ENCODE measurements at places on chromosomes 2 and 18.

- no peak for DNase-seq
Measured at GRCh38 chr2:20391951-20392699, 41.5 kb upstream of the PUM2 start.

- DNase-seq: no peak
Measured at GRCh38 chr18:61201511-61201910, 131.7 kb upstream of the CDH20 start.

- no peak for DNase-seq
Measured at GRCh38 chr2:166170356-166170755, 42.5 kb upstream of the SCN1A start.

GRCh38 chr2:58730764-58731487 is 489.8 kb upstream of the FANCL start:
- DNase-seq: no peak

DNA sequence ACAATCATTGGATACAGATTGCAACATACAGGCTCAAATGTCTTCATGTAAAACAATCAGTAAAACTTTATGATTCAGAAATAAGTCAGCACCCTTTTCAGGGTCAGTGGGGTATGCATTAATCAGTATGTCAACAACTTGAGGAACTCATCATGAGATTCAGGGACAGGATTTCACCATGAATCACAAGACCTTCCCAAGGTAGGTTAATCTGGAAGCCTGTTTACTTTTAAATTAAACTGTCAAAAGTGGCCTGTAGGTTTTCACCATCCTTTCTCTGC is 104.8 kb downstream of the SP100 start:
- DNase-seq: no peak

DNA sequence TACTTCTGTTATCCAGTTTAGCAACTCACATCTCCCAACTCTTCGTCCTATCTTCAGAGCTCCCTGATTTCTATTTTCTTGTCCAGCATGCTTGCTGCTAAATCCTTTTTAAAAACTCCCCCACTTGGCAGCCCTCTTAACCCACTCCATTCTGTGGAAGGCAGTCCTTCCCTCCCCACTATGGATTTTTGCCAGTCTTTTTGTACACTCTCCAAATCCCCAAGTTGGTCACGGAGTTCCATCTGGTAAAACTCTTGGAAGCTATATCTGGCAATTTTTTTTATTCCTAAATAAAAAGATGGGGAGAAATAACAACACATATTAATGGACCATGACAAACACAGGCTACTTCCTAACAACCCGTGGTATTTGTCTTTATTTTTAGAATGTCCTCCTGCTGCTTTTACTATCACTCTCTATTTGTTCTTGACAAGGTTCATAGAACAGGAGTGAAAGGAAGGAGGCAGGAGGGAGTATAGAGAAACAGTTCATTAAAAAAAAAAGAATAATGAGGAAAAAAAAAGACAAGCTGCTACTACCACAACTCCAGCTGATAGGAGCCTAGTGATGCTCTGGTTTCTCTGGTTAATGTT is 120.0 kb upstream of the THSD7B start:
- DNase-seq: no peak

GRCh38 chr2:221422516-221423209 is 149.4 kb downstream of the EPHA4 start:
- DNase-seq: no peak

DNA sequence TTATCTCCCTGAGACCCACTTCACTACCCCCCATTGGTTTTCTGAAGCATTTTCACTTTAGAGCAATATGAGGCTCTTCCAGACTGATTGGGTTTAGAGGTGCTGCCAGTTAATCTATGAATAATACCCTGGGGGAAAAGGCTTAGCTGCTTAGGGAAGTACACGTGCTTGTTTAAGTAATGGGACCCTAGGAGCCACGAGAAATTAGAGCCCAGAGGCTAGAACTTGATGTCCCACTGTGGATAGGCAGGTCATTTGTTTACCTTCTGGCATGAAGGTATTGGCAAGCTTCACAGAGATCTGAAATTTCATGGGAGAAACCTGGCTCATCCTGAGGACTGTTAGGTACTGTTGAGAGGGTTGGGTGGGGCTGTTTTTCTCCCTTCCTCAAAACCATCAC is 59.7 kb downstream of the CLIP4 start:
- no peak for DNase-seq

GRCh38 chr2:182584462-182584861 is 131.6 kb upstream of the DNAJC10 start:
- DNase-seq: no peak

GRCh38 chr18:23619388-23619881 is 33.1 kb upstream of the NPC1 start:
- no peak for DNase-seq

DNA sequence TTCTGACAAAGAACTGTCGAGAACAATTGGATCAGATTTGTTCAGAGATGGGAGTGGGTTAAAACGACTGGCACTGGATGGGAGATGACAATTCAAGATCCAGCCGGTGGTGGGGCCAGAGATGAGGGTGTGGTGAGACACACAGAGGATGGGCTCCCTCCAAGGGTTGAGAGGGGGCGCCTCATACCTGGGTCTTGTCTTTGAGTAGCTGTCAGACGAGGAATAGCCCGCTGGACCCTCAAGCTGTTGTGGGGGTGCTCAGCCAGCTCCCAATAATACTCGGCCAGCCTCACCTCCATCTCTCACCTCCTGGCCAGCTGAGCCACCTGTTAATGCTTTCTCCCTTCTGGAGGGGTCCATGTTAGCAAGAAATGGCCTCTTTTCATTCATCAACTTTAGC is 14.0 kb downstream of the INPP5D start:
- DNase-seq: no peak

DNA sequence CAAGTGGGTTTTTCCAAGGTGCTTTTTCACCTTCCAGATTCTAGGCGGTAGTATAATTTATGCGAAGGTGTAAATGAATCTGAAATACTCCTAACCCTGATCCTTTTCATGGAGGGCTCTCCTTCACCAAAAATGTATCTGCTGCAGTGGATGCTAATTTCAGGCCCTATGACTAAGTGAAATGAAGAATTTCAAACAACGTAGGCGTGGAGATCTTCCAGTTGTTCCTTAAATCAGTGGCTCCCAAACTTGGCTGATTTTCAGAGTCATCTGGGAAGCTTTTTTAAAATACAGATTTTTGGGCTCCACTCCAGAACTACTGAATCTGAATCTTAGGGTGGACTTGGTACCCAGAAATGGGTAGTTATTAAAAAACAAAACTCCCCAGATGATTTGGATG is 5.5 kb downstream of the GCKR start:
- no peak for DNase-seq

DNA sequence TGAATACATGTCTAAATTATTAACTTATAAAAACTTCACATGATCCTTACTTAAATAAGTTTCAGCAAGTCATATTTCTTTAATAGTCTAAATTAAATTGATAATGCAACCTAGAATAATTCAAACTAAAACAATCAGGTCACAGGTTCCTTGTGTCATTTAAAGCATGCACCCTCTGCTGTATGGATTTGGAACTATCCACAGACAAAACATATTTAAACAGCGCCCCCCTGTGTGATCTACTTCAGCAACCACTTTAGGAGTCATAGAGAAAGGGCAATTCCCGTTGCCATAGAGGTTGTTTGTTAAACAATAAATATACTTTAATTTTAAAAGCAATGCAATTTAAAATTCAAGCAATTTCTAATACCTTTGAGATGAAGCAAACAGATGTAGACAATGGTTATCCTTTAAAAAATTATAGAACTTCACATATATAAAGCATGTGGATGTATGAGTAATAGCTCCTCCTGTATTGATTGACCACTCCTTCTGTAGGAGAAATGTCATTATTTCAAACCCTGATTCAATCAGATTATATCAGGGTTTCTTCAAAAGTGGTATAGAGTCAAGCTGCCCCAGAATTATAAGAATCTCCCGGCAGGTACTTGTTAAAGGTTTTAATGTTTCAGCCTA is 21.2 kb downstream of the GRB14 start:
- no peak for DNase-seq

DNA sequence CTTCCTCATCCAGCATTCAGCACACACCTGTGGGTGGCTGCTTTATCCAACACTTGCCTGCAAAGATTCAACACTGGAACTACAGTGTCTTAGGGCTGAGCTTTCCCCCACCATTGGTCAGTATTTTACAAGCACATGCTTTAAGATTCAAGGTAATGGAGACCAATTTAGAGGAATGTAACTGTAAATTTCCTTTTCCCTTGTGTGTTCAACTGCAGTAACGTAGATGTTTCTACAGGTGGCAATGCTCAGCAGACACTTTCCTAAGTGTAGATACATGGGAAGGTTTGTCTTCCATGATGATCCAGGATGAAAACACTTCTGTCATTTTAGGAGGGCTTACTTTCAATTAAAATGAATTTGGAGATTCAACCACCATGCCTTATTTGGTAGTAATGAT is 143.6 kb upstream of the PXDN start:
- no peak for DNase-seq

DNA sequence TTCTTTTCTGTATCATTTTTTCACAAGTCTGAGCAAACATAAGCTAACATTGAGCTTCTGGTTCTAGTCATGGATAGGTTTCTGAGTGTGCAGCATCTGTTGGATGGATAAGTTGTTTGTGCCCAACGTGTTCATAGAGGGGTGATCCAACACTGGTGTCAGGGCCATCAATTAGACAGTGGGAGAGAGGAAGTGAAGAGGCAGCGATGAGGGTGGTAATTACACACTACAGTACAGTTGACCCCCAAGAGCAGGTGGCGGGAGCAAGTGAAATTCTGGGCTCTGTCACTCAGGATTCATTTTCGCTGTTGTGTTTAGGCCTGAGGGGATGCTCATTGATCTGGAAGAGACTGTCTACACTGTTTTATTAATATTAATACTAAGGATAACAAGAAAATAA is 180.0 kb upstream of the CXCR4 start:
- no peak for DNase-seq
